Activated naive CD8-positive, alpha-beta T cell treated with anti-CD3 and anti-CD28 coated beads, Interleukin-2, amount 10 ng/mL, durations not matched to agents 7 days and 5 days (primary cell): ENCODE measurements at places on chromosomes 7 and 10. TPM values are rescaled to one million over a fixed set of nuclear protein-coding genes. Genes with fewer than 3 reads are reported as not detected.

The SFTPA1 gene
- not detected for total RNA-seq

- no peak for DNase-seq
- H3K36me3 ChIP-seq: no peaks in the 10 kb centered on the region
- H3K27ac ChIP-seq: peak overlapping the region; percentile 89
- H3K27me3 ChIP-seq: no peaks in the 10 kb centered on the region
Measured at GRCh38 chr7:114916261-114916892, 5.5 kb upstream of the MDFIC start.

DNA sequence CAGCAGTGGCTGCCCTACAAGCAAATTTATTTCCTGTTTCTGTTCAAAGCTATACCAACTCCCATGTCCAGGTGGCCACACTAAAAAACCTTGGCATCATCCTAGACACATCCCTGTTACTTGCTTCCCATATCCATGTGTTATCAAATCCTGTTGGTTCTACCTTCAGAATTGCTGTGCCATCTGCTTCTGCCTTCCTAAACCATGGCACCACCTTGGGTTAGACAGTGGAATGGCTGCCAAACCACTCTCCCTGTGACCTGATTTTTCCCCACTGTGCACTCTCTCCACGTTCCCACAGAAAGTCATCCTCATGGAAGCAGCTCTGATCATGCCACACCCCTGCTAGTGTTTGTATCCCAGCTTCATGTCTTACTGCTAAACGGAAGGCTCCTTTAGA is 697.6 kb upstream of the GALNT17 start:
- H3K4me1 ChIP-seq: peaks cover 6% of the 10 kb centered on the region
- H3K36me3 ChIP-seq: no peaks in the 10 kb centered on the region
- no peak for DNase-seq

DNA sequence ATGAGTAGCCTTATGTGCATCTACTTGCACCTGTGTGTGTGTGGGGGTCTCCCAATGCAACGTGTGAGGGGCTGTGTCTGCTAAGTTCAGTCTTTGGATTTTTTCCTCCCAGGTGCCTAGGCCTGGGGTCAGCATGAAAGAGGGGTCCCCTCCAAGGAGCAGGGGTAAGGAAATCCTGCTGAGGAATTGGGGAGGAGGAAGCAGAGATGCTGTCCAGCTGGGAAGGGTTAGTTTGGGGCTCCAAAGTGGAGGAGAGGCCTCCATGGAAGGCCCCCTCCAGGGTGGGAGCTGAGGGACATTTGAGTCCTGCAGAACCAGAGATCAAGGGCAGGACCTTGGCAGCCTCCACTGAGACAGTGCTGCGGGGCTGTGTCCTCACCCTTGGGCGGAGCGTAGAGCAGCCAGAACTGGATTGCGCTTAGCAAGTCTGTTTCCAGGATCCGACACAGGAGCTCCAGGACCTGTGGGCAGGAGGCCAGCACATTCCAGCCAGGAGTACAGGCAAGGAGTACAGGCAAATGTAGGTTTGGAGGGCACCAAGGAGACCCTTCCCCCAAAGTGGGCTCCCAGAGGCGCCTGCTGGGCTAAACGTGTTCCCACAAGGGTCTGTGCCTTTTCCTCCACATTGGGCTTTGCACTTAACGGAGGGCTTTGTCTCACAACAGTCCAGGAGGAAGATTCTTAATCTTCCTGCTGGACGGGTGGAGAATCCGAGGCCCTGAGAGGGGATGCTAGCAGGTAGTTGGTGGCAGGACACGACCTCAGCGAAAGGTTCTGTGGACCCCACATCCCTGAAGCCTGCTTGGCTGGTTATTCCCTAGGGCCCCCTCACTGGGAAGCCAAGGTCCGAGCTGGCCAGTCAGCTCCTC is 10.1 kb downstream of the TBATA start:
- no peaks in the 10 kb centered on the region for H3K27me3 ChIP-seq
- H3K4me1 ChIP-seq: no peaks in the 10 kb centered on the region
- DNase-seq: peak; percentile 20
- no peaks in the 10 kb centered on the region for H3K36me3 ChIP-seq
- H3K27ac ChIP-seq: no peak overlapping the region

The C10orf95 gene
- 0.28 TPM for total RNA-seq

DNA sequence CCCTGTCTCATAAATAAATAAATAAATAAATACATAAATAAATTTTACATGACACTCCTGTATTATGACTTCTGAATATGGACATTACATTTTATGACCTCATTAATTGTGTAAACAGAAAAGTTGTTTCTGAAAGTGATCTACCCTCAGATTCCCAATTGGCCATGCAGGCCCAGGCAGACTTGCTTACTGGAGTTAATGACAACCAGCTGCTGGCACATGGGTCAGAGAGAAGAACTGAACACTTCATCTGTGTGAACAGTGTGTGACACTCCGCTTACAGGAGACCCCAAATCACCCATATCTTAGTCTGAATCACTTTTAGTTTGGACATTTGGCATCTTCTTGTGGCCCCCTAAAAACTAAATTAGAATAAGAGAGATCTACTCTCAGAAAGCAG is 31.4 kb downstream of the PARP12 start:
- no peaks in the 10 kb centered on the region for H3K27me3 ChIP-seq
- H3K4me1 ChIP-seq: peaks cover 17% of the 10 kb centered on the region
- DNase-seq: no peak
- H3K4me3 ChIP-seq: no peak overlapping the region

DNA sequence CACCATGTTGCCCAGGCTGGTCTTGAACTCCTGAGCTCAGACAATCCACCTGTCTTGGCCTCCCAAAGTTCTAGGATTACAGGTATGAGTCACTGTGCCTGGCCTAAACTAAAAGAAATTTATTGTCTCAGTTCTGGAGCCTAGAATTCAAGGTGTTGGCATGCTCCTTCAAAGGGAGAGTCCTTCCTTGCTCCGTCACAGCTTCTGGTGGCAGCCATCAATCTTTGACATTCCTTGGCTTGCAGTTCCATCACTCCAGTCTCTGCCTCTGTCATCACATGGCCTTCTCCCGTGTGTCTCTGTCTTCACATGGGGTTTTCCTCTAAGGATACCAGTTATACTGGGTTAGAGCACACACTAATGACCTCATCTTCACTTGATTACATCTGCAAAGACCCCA is 55.5 kb downstream of the DNAJC12 start:
- no peak overlapping the region for H3K27ac ChIP-seq
- H3K27me3 ChIP-seq: no peaks in the 10 kb centered on the region
- H3K4me1 ChIP-seq: peaks cover 46% of the 10 kb centered on the region

GRCh38 chr7:111788286-111789047 is 226.2 kb upstream of the IMMP2L start:
- no peaks in the 10 kb centered on the region for H3K36me3 ChIP-seq
- H3K27me3 ChIP-seq: no peaks in the 10 kb centered on the region
- no peak overlapping the region for H3K27ac ChIP-seq
- no peak overlapping the region for H3K4me3 ChIP-seq

- H3K4me1 ChIP-seq: no peaks in the 10 kb centered on the region
- no peaks in the 10 kb centered on the region for H3K36me3 ChIP-seq
- no peak overlapping the region for H3K27ac ChIP-seq
- no peak overlapping the region for H3K4me3 ChIP-seq
- no peaks in the 10 kb centered on the region for H3K27me3 ChIP-seq
Measured at GRCh38 chr10:558891-559766, 130.3 kb downstream of the DIP2C start.

DNA sequence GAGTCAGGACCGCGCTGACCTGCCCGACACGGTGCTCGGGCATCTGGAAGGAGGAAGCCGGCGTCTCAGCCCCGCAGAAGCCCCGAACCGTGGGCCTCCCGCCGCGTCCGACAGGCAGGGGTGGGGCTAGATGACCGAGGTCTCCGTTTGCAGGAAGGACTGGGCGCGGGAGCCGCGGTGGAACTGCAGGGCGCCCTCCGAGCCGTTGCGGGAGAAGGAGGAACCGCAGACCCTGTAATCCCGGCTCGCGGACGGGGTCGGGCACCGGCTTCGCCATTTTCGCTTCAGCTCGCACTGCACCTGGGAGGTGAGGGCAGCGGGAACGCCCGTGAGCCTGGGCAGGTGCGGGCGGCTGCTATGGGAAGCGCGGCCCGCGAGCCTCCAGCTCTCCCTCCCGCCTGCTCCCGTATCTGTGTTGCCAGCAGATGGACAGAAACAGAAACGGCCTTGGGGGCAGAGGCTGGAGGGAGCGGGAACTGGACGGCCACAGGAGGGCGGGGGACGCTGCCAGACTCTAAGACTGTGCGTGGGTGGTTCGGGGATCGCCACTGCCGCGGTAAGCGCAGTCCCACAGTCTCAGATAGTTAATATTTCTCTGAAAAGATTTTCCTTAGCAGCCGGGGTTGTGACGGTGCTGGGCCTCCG is 114.1 kb downstream of the VIPR2 start:
- H3K36me3 ChIP-seq: no peaks in the 10 kb centered on the region
- no peak overlapping the region for H3K27ac ChIP-seq
- peak overlapping the region; percentile 28 for H3K4me3 ChIP-seq

GRCh38 chr7:2209961-2210323 is 22.8 kb downstream of the MAD1L1 start:
- no peak overlapping the region for H3K4me3 ChIP-seq
- no peak for DNase-seq
- peaks cover 1% of the 10 kb centered on the region for H3K4me1 ChIP-seq
- no peaks in the 10 kb centered on the region for H3K27me3 ChIP-seq
